Gastrocnemius medialis (tissue), 4 donors: ENCODE measurements at places on chromosomes 6 and 20.

- no peak for DNase-seq
- H3K4me3 ChIP-seq: no peak overlapping the region
- H3K27me3 ChIP-seq: no peaks in the 10 kb centered on the region
- no peaks in the 10 kb centered on the region for H3K36me3 ChIP-seq
Measured at GRCh38 chr6:163655217-163656121, 241.0 kb downstream of the QKI start.

DNA sequence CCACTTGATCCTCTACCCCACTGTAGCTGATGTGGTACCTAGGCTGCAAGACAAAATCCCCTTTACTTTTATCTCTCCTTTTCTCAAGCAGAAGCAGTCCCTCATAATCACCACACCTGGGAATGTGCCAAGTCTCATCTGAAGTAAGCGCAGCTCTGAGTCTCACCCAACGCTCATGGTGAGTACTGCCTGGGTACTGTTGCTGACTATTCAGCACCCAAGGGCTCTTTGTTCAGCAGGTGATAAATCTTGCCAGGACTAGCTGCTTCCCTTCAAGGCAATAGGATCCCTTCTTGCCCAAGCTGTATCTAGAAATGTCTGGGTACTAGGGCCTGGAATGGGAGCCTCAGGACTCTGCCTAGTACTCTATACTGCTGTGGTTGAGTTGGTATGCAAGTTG lies 70.9 kb downstream of the GCLC start:
- no peaks in the 10 kb centered on the region for H3K27me3 ChIP-seq
- H3K36me3 ChIP-seq: no peaks in the 10 kb centered on the region
- H3K27ac ChIP-seq: no peak overlapping the region
- H3K4me3 ChIP-seq: no peak overlapping the region
- DNase-seq: no peak

DNA sequence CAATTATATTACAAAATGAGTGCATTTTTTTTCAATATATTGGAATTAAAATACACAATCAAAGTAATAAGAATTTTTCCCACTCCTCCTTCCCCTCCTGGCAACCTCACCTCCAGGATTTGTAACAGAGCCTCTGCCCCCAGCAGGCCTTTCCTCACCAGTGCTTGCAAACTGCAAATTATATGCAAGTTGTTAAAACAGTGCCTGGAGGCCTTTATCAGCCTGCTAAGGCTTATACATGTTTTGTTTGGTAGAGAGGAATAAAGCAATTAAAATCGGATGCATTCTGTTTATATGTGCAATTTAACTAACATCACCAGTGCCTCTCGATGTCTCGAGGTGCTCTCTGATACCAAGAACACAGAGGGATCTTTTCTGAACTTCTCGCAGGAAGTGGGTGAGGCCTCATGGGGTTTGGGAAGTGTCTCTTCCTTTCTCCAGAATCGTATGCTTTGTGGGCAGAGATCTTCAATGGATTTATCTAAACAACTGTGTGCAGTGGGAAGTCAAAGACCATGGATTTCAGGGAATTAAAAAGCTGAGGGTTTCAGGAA lies 186.8 kb downstream of the CDH26 start:
- H3K27ac ChIP-seq: no peak overlapping the region
- no peak overlapping the region for H3K4me3 ChIP-seq
- H3K36me3 ChIP-seq: no peaks in the 10 kb centered on the region
- no peak for DNase-seq
- peaks cover 1% of the 10 kb centered on the region for H3K4me1 ChIP-seq

DNA sequence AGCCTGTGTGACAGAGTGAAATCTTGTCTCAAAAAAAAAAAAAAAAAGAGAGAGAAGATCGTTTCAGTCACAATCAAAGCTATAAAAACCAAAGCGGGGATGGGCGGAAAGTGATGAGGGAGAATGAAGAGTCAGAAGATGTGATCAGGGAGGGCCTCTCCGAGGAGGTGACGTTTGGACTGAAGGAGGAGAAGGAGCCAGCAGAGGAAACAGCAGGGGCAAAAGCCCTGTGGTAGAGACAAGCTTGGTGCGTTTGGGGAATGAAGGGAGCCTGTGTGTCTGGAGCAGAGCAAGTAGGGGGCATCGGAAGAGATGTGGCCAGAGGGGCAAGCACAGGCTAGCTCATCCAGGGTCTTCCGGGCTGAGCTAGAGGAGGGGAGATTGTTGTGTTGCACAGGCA lies 14.5 kb upstream of the LBP start:
- H3K4me1 ChIP-seq: no peaks in the 10 kb centered on the region
- no peak overlapping the region for H3K4me3 ChIP-seq
- DNase-seq: no peak
- no peaks in the 10 kb centered on the region for H3K27me3 ChIP-seq
- H3K27ac ChIP-seq: no peak overlapping the region
- H3K36me3 ChIP-seq: no peaks in the 10 kb centered on the region

- H3K27ac ChIP-seq: no peak overlapping the region
Measured at GRCh38 chr6:23566418-23566817, 559.6 kb upstream of the NRSN1 start.

DNA sequence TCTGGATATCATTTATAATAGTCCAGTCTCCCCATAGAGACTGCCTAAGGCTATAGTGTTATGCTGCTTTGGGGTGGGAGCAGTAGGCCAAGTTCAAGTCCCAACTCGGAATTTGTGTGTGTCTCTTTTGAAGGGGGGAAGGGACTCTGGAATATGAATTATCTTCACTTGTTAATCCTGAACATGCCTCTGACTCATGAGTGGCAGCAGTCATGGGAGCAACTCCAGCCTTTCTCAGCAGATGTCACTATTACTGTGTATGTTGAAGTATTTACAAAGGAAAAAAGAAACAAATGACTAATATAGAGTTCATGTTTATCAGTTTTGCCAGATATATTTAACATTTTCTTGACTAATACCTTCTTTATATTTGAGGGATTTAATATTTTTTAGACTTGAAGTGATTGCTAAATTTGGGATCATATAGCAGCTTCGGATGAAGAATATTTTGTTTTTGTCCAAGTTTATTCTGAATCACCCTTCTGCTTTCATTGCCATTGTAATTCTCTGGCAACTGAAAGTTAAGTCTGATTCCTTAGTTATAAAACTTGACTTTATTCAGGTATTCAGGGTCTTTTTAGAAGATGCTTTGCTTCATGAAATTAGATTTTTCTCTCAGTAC lies 23.4 kb downstream of the FAM217A start:
- peak overlapping the region; percentile 71 for H3K27ac ChIP-seq
- peak; percentile 40 for DNase-seq
- peaks cover 82% of the 10 kb centered on the region for H3K36me3 ChIP-seq

DNA sequence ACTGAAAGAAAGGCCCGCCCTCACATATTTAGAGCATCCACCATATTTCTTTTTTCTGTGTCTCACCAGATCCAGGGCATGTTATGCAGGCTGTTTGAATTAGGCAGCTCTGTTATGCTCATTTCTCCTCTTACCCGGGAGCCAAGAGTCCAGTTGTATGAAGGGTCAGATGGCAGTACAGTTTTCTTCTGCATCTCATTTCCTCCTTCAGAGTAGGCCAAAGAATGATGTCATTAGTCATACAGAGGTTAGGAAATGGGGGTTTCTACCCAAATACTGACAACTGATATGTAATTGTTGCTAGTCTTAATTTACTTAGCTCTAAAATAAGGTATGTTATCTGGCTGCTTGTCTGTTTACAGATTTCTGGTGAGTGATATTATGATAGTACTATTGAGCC lies 130.8 kb downstream of the SOBP start:
- no peaks in the 10 kb centered on the region for H3K27me3 ChIP-seq
- no peak overlapping the region for H3K4me3 ChIP-seq
- H3K4me1 ChIP-seq: peaks cover 38% of the 10 kb centered on the region

DNA sequence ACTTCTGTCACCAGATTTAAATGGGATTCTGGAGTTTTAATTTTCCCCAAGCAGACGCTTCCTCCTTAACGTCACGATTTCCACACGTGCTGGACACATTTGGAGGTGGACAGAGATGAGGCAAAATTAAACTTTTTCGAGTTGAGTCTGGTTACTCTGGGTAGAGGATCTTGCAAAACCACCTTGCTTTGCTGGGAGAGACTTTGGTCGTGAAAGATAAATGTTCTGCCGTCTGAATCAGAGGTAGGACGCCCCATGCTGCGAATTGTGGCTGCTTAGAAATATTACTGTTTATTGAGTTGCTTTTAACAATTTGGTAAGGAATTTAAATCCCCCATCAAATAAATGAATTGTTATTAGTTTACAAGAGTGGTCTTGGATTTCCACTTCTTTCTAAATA lies 46.8 kb downstream of the CTCFL start:
- H3K4me1 ChIP-seq: peaks cover 12% of the 10 kb centered on the region
- no peak for DNase-seq
- no peak overlapping the region for H3K4me3 ChIP-seq
- peaks cover 2% of the 10 kb centered on the region for H3K27me3 ChIP-seq
- H3K27ac ChIP-seq: no peak overlapping the region

DNA sequence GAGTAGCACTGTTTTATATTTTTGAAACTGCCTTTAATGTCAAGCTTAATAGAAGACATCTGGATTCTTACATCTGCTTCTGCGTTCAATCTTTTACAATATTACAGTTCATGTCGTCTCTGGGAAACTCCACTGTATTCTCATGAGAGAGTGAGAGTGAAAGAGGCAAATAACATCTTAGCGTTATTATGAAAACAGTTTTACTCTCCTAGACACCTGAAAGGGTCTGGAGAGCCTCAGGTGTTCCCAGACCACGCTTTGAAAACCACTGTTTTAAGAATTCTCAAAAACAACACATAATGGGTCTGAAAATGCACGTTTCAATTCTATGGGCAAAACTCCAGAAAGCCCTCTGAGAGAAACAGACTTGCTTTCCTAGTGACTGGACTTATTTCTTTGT lies 63.3 kb downstream of the ARHGAP18 start:
- DNase-seq: no peak
- no peak overlapping the region for H3K4me3 ChIP-seq
- no peaks in the 10 kb centered on the region for H3K36me3 ChIP-seq
- H3K27ac ChIP-seq: peak overlapping the region; percentile 54
- no peaks in the 10 kb centered on the region for H3K27me3 ChIP-seq

DNA sequence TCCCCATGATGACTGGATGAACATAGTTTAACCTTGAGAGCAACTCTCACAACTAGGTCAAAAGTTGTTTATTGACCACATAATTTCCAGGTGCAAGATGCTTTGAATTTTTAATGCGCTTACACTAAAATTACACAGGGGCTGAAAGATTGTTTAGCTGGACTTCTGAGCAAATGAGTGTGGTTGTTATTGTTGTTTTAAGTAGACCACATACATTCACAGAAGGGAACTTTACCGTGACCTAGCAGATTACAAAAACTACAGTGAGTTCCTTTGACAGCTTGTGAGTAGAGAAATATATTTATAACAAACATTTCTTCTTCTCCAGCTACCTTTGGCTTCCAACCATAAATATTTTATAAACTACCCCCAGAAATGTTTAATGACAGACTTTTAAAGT lies 178.9 kb downstream of the UST start:
- no peak for DNase-seq
- no peak overlapping the region for H3K27ac ChIP-seq
- no peaks in the 10 kb centered on the region for H3K36me3 ChIP-seq
- H3K4me1 ChIP-seq: no peaks in the 10 kb centered on the region
- no peak overlapping the region for H3K4me3 ChIP-seq
- no peaks in the 10 kb centered on the region for H3K27me3 ChIP-seq
